B cell (primary cell): ENCODE measurements at places on chromosomes 13 and 19.

- H3K36me3 ChIP-seq: no peaks in the 10 kb centered on the region
- no peaks in the 10 kb centered on the region for H3K4me1 ChIP-seq
- no peaks in the 10 kb centered on the region for H3K27me3 ChIP-seq
- no peak overlapping the region for H3K27ac ChIP-seq
- H3K4me3 ChIP-seq: no peak overlapping the region
These were observed 9.3 kb upstream of the CALM3 start for GRCh38 chr19:46591870-46592269.

GRCh38 chr19:47601180-47601904 is 7.6 kb upstream of the BICRA start:
- H3K36me3 ChIP-seq: no peaks in the 10 kb centered on the region
- H3K4me3 ChIP-seq: peak overlapping the region; percentile 65
- peaks cover 6% of the 10 kb centered on the region for H3K27me3 ChIP-seq
- H3K27ac ChIP-seq: no peak overlapping the region

GRCh38 chr13:30785191-30785850 is 50.0 kb downstream of the ALOX5AP start:
- no peaks in the 10 kb centered on the region for H3K36me3 ChIP-seq
- no peaks in the 10 kb centered on the region for H3K27me3 ChIP-seq
- no peaks in the 10 kb centered on the region for H3K4me1 ChIP-seq
- DNase-seq: no peak

DNA sequence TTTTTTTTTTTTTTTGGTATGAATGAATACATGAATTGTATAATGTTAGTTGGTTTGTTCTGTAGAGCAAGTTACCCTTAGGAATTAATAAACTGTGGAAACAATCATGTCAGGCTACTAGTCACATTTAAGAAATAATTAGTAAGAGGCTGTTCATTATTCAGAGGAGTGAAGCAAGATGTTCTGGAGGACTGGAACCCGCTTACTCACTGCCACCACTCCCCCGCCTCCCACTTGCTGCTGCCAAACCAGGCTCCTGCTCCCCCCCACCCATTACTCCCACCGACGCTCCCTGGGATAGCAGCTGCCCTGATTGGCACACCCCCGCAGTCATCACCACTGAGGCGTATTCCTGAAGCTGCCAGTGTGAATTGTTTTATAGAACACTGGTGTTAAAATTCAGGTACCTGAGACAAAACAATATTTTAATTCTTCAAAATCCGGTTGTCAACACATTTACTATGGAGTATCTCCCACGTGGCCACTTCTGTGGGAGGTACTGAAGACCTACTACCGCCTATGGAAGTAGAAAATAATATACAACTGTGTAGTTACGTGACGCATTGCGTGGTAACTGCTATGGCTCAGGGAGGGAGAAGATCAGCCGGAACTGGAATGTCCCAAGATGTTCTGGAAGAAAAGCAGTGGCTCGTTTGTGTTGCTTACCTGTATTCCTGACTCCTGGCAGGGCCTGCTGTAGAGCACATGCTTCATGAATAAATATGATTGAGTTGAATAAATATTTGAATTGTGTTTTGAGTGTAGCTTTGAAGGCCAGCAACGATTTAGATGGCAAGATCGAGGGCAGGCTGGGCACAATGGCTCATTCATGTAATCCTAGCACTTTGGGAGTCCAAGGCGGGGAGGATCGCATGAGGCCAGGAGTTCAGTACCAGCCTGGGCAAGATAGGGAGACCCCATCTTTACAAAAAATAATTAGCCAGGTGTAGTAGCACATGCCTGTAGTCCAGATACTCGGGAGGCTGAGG is 1.7 kb downstream of the DPY19L3 start:
- no peaks in the 10 kb centered on the region for H3K27me3 ChIP-seq
- H3K27ac ChIP-seq: no peak overlapping the region
